Activated naive CD8-positive, alpha-beta T cell treated with anti-CD3 and anti-CD28 coated beads for 36 hours (primary cell): ENCODE measurements at places on chromosomes 6 and 20.

- no peak for DNase-seq
Measured at GRCh38 chr20:47956268-47956995, 171.2 kb upstream of the SULF2 start.

GRCh38 chr6:29558439-29559079 lies 973 bp downstream of the UBD start:
- DNase-seq, result no peak

DNA sequence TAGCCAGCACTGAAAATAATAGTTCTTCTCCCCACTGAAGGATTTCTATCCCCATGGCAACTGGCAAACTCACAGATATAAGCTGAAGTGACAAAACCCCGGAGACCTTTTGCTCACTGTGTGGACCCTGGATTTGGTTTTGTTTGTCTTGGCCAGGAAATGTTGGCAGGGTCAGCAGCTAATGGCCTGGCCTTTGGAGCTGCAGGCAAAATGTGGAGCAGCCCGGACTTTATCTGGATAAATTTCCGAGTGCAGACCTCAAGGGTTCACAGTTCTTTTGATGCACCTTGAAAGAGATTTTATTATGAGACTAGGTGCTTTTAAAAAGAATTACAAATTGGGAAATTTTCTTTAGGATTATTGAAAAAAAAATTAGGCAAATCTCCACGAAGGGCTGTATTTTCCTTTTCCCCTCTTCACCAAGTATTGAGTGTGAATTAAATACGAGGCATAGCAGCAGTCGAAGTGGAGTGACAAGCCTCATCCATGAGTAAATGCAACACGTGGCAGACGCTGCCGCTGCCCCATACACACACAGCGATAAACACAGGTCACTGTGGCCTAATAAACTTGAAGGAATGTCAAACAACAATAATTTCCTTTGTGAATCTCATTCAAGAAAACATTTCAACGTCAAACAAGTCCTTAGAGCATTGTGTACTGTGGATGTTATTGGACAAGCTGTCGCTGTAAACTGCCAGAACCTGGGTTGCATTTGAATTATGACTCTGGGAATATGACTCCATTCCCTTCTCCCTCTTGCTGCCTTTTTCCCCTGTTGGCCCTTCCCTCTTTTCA lies 35.1 kb upstream of the CCN6 start:
- DNase-seq, result no peak

DNA sequence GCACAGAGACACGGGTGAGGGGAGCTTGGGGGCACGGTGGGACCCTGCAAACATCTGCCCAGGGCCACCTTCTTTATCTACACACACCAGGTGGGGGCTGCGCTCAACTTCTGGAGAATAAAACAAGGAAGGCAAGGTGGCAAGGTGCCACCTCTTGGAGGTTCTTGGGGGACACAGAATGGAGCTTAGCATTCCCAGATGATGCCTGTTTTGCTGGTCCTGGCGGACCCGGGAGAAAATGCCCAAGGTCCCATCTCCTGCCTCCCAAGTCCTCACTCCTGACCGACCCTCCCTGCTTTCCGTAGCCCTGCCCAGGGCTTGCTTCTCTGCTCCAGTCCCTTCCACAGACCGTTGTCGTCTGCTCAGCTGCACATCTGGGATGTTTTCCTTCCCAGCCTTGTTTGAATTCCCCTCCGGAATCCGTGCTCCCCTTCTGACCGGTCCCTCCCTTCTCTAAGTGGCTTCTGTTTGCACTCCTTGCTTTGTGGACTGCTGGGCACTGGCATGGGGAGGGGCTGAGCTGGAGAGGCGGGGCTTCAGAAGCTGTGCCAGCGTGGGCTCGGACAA lies 13.1 kb downstream of the ITPR3 start:
- DNase-seq, result no peak

GRCh38 chr6:74969591-74970267 lies 236.1 kb downstream of the COL12A1 start:
- DNase-seq, result no peak
